MG63 (cell line): ENCODE measurements at places on chromosomes 13 and 19.

DNA sequence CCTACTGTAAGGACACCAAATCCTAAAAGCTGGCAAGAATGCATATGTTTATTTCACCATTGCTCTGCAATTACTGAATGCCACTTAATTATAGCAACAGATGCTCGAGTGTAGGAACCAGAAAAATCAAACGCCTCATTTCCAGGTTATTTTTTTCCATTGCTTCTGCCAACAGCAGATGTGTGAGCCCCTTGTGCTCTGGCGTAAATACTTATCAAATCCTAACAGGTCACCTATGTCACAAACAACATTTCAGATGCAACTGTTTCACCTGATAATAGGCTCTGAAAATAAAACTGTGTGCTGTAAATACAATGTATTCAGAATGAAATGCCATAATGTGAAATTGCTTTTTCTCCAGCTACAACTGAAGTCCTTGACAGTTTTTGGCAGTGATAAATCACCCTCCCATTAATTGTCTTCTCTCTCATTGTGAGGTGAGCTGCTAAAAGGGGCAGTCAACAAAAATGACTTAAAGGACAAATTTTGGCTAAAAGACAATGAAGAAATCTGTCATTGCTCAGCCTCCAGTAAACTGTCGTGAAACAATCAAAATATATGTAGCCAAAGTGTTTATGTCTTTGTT is 344.0 kb downstream of the DACH1 start:
- DNase-seq, result no peak

DNA sequence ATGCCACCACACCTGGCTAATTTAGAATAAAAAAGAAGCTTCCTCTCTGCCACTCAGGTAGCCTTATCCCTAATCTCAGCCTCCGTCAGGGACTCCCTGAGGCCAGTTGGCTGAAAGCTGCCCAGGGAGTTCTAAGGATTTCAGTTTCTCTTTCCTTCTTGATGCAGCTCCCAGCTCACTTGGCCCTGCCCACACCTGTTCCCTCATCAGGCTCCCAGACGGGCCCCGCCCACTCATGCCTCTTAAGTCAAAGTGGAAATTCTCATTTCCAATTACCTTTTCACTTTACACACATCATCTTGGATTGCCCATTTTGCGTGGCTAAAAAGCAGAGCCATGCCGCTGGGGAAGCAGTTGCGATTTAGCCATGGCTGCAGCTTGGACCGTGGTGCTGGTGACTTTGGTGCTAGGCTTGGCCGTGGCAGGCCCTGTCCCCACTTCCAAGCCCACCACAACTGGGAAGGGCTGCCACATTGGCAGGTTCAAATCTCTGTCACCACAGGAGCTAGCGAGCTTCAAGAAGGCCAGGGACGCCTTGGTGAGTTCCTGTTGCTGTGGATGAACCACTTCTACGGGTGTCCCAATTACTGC is at the start of gene IFNL1:
Gene IFNL1 (plus strand): TSS at position 353 of the 591 bp plus-strand sequence. CDS start 15 bp downstream, at position 368.
- DNase-seq, result no peak

DNA sequence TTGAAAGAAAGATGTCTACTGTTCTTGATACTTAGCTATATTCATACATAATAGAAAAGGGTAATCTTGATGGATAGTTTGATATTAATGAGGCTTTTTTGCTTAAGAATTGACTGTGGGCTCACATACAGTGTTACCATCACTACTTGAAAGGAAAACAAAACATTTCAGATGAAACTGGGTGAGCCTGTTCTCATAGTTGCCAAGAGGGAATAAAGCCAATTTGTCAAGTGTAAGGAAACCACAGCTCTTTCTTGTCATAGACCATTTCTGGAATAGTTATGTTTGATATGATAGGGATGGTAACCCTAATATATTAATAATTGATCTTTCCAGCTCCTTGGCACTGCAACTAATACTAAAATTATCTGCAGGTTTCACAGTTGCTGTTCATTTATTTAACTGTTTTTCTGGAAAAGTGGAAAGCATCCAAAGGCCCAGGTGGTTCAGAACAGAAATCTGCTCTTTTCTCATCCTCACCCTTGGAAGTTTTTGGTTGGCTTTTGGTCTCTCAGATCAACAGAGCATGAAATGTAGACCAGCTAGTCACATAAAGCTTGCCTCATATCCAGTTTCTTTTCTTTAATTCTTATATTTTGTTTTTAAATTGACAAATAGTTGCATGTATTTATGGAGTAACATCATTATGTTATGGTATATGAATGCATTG is 43.2 kb downstream of the ARHGEF7 start:
- no peak for DNase-seq

DNA sequence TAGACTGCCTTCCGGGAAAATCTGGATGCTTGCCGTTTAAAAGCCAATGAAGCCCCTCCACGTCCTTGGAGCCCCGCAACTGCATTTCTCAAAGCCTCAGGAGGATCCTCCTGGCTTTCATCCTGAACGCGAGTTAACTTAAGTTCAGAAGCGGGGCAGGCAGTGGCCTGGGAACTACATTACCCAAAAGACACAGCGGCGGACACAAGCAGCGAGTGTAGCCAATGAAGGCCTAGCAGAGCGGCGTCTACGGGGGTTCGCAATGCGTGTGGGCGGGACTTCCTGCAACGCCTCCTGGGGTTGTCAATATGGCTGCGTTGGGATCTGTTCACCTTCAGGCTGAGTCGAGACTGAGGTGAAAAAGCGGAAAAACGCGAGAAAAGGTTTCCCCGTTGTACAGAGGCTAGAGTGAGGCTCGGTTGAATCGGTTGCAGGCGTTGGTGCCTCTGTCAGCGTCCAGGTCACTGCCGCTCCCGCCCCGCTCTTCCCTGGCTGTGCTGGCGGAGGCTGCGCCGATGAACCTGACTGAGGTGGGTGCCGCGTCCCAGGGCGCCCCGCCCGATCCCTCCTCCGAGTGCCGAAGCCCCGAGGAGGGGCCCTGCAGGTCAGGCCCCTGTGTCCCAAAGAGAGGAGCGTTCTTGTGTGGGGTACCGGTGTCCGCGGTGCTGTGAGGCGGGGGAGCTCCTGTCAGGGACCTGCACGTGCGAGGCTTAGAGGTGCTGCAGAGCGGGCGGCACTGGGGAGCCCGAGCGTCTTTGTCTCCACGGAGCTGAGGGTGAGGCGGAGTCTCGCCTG is at the start of gene ZNF17:
Gene ZNF17 (plus strand): TSS at position 285 of the 795 bp plus-strand sequence. CDS start 2,455 bp downstream, outside the sequence.
- peak; percentile 96 for DNase-seq
